Cardiac fibroblast (primary cell): ENCODE measurements at places on chromosomes 12 and 14.

- DNase-seq = no peak
Measured at GRCh38 chr12:25433024-25433423, 120.1 kb downstream of the LMNTD1 start.

DNA sequence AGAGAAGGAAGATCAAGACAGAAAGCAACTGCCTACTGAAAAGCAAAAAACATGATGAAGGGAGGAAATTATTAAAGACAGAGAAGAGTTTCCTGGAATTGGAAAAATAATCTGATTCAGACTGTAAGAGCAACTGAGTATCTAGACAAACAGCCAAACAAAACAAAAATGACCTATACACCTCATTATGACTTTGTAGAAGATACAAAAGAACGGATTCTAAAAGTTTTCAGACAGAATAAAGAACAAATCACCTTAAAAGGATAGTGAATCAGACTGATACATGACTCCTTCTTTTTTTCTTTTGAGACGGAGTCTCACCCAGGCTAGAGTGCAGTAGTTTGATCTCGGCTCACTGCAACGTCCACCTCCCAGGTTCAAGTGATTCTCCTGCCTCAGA, 10.4 kb downstream of the OSBPL8 start:
- DNase-seq = no peak

- DNase-seq = no peak
Measured at GRCh38 chr12:103318566-103318965, 177.2 kb downstream of the C12orf42 start.

GRCh38 chr12:7666595-7666994, 887 bp upstream of the APOBEC1 start:
- no peak for DNase-seq

- DNase-seq = no peak
Measured at GRCh38 chr12:55688716-55689655, 18.7 kb downstream of the ITGA7 start.

GRCh38 chr12:55671746-55672145, 35.1 kb downstream of the OR10P1 start:
- DNase-seq = no peak

DNA sequence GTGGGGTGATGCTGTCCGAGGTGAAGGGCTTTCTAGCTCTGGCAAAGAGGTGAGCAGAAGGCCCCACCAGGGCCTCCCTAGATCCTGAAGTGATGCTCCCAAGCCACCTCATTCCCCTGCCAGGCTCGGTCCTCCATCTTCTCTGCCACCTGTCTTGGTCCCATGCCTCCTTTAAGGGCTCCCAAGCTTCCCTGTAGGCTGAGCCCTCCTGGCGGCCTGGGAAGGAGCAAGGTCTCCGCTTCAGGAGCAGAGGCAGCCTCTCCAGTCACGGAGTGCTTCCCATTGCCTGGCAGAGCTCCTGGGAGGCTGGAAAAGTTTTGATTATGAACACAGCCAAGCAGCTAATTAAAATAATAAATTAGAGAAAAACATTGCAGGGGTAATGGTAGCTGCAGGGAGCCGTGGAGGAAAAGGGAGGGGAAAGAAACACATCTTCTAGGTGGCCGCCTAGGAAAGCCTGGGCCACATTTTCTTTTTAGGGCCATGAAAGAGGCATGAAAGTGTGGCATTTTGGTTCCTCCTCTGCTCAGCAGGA, 160.0 kb upstream of the PRMT8 start:
- no peak for DNase-seq

- DNase-seq = no peak
Measured at GRCh38 chr12:111056618-111057521, 136.5 kb upstream of the MYL2 start.

GRCh38 chr14:39014460-39014859, 88.6 kb downstream of the SEC23A start:
- DNase-seq = no peak

DNA sequence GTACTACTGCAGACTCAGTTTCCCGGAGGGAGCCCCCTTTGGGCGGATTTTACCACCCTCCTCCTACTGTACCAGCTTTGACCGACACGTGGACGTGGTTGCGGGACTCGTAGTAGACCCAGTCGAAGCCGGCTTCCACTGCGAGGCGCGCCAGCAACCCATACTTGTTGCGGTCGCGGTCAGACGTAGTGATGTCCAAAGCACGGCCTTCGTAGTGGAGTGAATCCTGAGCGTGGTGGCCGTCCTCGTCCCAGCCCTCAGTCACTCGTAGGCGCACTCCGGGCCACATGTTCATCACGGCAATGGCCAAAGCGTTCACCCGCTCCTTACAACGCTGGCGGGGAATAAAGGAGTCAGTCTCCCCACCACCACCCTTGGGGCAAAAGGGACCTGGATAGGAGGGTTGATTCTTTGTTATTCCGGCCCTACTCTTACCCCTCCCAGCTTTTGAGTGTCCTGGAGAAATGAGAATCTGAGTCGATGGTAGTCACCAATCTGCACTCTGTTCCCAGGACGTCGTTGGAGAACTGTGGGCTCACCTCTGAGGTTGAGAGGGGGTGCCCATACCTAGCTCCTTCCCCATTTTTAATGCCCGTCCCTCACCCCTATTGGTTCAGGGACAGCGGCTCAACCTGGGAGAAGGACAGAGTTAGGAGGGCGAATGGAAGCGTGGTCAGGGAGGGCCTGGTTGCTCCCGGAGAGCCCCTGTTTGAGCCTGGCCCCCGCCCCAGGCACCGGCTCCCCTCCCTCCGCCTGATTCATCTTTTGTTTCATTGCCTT, 3.4 kb downstream of the DHH start:
- no peak for DNase-seq

DNA sequence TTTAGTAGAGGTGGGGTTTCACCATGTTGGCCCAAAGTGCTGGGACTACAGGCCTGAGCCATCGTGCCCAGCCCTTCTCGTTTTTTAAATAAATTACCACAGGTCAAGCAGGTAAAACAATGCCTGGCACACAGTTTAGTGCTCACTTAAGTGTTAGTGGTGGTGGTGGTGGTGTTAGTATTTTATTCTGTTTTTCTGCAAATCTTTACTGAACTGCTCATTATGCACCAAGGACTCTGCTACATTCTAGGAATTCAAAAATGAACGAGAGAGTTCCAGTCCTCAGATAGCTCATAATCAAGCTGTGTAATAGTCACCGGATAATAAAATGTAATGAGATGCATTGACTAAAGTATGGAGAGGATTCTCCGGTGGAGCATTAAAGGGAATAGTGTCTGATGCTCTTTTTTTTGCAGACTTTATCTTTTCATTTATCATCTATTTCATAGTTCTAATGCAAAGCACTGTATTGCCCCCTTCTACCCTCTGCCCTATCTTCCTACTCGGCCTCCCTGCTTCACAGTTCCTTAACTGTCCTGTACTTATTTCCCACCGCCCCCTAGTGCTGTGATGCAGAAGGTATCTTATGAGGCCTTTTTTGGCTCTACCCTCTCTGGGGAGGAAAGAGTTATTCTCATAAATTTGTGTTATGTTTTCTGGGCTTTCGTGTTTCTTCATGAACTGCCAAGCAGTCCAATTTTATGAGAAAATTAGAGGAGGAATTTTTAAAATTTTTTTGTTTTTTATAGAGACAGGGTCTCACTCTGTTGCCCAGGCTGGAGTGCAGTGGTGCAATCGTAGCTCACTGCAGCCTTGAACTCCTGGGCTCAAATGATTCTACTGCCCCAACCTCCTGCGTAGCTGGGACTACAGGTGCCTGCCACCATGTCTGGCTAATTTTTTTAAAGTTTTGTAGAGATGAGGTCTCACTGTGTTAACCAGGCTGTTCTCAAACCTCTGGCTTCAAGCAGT, 1.0 kb downstream of the ITFG2 start:
- peak; percentile 83 for DNase-seq

GRCh38 chr12:53128780-53129569, 25.7 kb downstream of the SOAT2 start:
- no peak for DNase-seq

- peak; percentile 53 for DNase-seq
Measured at GRCh38 chr12:93657071-93657470, 20.1 kb upstream of the CRADD start.

- DNase-seq = no peak
Measured at GRCh38 chr14:104284107-104284592, 145.8 kb downstream of the KIF26A start.

DNA sequence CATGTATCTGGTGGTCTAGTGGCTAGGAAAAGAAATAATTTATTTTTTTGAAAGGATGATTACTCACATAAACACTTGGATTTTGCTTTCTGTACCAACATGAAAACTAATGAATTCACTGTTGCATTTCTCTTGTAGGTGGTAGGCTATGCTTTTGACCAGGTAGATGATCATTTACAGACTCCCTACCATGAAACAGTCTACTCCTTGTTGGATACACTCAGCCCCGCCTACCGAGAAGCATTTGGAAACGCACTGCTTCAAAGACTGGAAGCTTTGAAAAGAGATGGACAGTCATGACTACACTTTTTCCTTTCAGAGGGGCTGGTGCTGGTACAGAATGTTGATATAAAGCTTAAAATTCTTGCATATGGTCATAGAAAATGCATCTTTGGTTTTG, 6.5 kb upstream of the AK7 start:
- DNase-seq = no peak

DNA sequence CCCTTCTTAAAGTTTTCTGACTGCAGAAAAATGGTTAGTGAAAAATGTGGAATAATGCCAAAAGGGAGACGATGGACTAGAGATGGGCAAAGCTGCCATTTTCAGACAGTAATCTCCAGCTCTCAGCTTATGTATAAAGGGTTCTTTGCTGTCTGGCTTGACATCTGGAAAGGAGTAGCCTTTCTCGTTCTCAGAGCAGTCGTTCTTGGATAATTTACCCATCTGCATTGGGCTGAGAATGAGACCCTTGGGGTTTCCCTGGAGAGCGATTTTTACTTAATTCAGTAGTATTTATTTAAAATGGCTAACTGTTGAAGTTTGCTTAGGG, 1.2 kb downstream of the NUDT4 start:
- DNase-seq = no peak

DNA sequence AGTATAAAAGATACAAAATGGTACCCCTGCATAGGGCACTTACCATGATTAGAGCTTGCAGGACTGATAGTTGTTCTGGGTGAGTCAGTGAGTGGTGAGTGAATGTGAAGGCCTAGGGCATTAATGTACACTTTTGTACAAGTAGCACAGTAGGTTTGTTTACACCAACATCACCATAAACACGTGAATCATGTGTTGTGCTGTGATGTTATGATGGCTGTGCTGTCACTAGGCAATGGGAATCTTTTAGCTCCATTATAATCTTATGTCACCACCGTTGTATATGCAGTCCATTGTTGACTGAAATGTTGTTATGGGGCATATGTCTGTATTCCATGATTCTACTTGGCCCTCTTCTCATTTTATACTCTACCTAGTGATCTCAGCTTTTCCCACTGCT, 11.8 kb downstream of the NUBPL start:
- DNase-seq = no peak

DNA sequence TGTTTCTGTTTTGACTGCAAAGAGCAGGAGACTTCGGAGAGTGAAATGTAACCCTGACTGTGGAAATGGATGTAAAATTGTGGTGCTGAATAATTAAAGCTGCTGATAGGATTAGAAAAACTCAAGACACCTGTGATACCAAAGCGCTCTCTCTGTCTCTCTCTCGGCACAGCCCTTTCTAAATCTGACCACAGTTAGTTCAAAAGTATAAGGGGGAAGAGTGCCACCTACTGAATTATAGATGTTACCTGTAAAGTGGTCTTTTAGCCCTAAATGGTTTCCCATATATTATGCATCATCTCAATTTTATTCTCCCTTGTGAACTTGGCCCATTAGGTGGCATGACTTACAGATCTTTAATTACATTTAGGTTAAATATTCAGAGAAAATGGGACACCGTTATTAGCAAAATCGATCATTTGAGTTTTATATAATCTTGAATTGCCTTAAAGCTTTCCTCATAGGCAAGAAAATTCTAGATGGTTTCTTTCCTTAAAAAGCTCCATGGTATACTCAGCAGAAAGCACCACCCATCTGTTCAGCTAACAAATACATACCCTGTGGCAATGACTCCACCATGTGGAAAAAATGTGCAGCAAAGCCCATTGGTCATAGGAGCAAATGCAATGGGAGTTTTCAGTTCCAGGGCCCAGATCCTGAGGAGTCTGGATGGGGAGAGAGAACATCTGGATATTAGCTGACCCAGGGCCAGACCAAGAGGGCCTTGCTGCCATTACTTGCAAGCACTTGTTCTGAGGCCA, 18.1 kb downstream of the RFC5 start:
- peak; percentile 59 for DNase-seq

DNA sequence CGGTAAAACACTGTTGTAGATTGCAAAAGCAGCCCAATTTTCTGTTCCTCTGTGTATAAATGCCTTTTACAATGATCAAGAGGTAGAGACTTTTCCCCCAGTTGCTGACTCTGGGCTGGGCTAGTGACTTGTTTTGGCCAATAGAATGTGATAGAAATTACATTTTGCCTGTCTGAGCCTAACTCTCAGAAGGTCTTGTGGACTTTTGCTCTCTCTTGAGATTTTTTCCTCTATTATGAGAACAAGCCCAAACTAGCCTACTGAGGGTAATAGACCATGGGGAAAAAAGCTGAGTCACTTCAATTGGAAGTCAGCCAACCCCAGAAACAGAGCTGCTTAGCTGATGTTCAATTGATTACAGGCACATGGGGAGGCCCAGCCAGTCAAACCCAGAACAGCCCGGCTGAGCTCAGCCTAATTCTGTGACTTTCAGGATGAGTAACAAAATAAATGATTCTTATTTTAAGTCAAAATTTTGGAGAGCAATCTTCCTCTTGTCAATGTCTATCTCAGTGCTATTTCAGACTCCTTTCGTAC, 61.4 kb downstream of the MYF5 start:
- peak; percentile 96 for DNase-seq

DNA sequence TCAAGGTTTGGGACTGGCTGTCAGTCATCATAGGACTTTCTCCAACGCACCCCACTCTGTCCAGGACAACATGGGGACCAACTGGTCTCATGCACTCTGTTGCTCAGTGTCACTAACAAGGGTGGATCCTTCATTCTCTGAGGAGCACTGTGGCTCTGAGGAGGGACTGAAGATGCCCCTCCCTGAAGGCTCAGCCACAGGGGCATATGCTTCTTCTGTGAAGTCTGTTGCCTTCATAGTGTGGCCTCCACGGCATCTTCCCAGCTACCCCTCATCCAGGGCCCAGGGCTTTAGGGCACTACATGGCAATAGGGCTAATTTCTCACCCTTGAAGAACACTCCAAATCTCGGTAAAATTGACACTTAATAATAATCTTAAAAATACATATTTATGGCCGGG, 14.3 kb upstream of the IFI27L2 start:
- no peak for DNase-seq

- DNase-seq = peak; percentile 95
Measured at GRCh38 chr12:116319898-116320621, 42.6 kb upstream of the MED13L start.

DNA sequence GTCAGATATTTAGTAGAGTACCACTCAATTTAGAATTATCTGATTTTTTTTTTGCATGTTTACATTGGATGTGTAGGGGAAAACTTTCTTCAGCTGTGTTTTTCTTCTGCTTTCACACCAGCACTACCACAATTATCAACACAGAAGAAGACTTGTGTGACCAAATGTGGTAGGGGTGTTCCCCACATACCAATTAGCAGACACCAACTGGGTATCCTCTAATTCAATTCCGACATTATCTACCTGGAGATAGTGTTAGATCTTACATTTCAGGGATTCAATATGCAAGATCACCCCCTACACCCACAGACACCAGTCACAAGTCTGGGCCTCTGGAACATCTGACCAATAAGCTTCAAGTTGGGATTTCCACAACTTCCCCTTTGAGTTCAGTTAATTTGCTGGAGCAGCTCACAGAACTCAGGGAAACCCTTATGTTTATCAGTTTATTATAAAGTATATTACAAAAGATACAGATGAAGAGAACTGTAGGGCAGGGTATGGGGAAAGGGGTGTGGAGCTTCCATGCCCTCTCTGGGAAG, 4.1 kb upstream of the KLRG1 start:
- no peak for DNase-seq
